ENCODE measurements at places on chromosomes 6 and 20. TPM values are rescaled to one million over a fixed set of nuclear protein-coding genes. Genes with fewer than 3 reads are reported as not detected.

Gene CST3
- 1,105 TPM for total RNA-seq

Gene PLCB4
- total RNA-seq: 26.2 TPM

Gene THBD
- total RNA-seq: 54.0 TPM

Gene FARS2
- 14.2 TPM for total RNA-seq

Gene MEI4
- total RNA-seq: not detected

Gene FOXC1
- total RNA-seq: 134 TPM

Gene KCNK16
- total RNA-seq: not detected

Gene ADTRP
- 1.2 TPM for total RNA-seq
